ENCODE measurements at places on chromosomes 6 and 20.

GRCh38 chr6:19399406-19399805 is 437.8 kb upstream of the ID4 start:
- DNase-seq: no peak

DNA sequence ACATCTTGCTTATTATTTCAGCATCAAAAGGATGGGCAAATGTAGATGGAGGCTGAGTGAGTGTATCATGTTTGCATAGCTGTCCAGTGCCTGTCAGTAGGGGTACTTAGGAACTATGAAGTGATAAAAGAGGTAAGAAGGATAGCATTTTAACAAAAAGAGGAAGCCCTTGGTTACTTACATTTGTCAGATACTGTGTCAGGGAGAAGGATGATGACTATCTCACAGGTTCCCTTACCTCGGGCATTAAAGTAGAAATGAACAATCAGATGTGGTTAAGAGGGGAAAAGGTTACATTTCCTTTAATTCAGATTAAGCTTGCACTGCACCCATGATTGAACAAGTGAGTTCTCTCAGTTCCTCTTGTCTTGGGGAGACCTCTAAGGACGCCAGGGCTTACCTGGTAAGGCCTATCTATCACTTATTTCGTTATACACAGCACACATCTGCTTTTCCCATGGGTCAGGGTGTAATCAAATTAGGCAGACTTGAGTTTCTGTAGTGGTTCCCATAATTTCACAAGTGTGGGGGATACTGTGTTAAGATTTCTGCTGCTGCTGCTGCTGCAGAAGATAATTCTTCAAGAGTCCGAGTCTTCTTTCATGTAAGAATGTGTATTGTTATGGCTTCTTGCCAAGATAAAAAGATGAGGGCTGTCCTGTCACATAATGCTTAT is 4.5 kb downstream of the FOXO3 start:
- DNase-seq: no peak

DNA sequence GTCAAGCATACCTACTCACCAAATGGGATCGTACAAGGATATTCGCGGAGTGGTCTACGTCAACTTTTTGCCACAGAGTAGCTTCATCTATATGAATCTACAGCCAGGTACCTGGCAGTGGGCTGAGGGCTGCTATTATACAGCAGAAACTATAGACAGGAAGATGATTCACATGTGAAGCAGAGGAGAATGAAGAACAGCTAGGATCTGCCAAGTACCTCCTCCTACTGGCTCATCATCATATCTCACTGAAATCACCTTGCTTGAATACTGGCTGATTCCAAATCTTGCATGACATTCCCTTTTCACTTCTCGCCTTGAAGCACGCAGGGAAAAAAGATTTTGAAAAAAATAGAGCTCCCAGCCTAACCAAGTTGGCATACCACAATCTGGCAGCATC is 488.7 kb upstream of the NRSN1 start:
- no peak for DNase-seq

- DNase-seq: no peak
Measured at GRCh38 chr6:29602564-29603361, 17.8 kb downstream of the OR2H2 start.

DNA sequence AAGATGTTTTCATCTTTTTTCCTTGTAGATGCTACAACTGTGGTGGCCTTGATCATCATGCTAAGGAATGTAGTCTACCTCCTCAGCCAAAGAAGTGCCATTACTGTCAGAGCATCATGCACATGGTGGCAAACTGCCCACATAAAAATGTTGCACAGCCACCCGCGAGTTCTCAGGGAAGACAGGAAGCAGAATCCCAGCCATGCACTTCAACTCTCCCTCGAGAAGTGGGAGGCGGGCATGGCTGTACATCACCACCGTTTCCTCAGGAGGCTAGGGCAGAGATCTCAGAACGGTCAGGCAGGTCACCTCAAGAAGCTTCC is 101.5 kb downstream of the POPDC3 start:
- no peak for DNase-seq

DNA sequence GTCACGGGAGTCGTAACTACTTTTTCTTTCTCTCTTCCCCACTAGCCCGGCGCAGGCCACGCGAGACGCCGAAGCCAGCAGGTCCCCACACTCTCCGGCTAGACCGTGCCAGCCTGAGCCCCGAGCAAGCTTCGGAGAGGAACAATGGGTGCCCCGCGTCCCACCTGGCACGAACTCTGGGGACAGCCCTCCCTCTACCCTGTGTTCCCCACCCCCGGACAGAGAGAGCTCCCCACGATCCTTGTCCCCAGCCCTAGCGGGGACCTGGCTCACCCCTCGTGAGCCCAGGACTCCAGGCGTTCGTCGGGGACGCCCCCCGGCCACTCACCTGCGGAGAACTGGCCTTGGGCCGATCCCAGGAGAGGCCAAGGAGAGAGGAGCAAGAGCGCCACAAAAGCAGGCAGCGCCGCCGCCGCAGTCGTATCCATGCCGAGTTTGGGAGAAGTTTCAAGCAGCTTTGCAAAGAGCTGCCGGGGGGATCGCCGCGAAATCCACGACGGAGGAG is 416 bp downstream of the PTPRK start:
- no peak for DNase-seq

DNA sequence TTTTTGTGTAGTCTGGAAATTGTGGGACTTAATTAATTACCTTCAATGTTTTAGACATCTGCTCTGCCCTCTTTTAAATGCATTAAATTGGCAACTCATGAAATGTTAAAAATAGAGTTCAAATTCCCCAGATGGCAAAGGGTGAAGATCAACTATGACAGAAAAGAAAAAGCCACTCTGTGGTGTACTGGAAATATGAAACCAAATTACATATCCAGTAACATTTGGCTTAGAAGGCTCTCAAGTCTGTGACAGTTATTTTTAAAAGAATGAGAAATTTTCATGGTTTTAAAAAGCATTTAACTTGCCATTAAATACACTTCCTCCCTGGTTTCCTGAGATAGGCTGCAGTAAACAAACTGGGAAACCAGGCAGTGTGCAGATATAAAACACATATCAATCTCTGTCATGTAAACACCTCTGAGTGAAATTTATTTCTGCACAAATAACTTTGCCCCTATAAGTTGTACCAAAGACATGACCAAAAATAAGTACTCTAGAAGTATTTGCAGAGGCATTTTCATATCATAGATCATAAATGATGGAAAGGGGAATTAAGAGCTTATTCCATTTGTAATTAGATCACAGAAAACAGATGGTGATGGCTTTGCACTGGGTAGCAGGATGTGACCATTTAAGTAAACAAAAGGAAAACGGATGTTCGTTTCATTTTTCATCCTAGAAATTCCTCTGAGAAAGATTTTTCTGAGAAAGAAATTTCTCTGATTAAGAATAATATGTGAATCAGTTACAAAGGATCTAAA is 360.1 kb downstream of the SAMD5 start:
- no peak for DNase-seq

DNA sequence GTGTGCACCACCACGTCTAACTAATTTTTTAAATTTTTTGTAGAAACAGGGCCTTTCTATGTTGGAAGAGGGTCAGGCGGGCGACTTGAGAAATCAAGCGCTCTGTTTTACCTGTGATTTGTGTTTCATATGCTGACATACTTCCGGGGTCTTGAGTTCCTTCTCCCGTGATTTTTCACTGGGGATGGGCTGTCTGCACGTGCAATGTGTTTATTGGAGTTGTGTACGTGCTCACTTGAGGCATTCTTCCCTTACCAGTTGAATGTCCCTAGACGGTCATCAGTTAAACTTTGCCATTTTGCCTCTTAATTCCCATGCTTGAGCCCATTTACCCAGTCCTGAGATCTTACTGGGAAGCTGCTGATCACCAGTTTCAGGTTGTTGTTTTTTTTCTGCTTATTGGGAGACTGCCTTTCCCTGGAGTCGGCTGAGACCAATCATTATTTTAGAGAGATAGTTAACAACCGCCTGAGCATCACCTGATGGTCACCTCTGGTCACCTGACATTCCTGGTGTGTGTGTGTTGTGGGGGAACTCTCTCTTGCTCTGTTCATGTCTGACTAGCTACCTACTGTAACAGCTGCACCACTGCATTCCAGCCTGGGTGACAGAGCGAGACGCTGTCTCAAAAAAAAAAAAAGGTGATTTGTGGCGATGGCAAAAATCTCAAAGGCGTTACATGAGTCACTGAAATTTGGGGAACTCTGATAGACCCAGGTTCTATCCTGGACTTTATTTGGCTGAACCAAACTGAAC is 34.8 kb upstream of the NCOA3 start:
- DNase-seq: no peak

DNA sequence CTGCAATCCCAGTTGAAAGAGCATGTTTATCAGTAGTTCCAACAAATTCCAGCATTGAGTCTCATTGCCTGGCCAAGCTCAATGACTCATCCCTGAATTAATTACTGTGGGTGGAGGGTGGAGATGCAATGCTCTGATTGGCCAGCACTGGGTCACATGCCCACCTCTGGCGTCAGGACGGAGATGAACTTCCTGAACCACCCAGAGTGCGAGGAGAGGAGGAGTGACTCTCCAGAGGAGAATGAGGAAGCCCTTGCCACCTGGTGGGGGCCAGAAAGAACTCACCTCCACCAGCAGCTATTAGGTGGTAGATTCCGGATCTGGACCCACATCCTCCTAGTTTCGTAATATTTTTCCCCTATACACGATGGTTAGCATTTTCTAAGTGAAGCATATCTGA is 283.9 kb downstream of the TBC1D7 start:
- DNase-seq: peak; percentile 7

GRCh38 chr6:36120018-36120417 is 10.3 kb upstream of the MAPK13 start:
- no peak for DNase-seq

DNA sequence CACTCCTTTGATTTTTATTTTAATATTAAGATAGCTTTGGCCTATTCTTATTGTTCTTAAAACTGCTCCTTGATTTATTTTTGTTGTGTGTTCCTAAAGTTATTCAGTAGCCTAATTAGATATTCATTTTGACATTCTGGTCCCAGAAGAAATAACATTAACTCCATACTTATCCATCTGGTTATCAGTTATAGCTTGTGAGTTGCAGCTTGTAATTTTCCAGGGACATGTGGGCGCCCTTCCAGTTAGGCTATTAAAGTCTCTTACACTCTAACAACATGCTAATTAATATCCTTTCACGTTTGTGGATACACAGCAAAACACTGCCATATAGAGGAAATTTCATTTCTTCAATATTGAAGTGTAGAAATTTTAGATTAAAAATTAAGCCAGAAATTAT is 987.5 kb downstream of the HACE1 start:
- no peak for DNase-seq

DNA sequence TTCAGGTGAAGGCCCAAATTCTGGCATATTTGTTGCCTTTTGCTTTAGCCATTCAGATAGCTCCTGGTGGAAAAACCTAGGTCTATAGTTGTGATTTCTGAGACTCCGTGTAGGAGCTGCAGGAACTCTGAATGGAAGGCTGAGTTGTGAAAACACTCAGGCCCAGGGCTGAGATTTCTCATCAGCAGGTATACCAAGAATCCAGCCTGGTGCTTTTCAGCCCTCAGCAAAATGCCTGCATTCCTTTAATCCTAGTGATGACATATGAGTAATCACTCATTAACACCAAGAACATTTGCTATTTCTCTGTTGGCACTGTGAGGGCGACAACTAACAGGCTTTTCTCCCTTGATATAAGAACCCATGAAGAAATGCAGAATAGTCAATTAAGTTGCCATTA is 546.1 kb upstream of the MAN1A1 start:
- no peak for DNase-seq

DNA sequence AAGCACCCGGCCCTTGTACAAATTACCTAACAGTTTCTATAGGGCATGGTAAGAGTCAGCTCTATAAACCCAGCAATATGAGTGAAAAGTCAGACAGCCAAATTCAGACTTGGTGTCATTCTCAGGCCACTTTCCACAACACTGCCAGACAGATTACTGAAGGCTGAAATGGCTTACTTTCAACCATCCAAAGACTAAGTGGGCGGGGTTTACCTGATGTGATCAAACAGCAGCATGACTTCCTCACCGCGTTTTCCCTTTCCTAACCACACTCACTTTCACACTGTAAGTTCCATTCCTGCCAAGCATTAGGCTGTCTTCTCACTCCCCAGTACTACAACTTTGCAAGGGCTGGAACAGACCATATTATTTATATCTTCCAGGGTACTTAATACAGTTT is 85.9 kb downstream of the SMLR1 start:
- DNase-seq: no peak

DNA sequence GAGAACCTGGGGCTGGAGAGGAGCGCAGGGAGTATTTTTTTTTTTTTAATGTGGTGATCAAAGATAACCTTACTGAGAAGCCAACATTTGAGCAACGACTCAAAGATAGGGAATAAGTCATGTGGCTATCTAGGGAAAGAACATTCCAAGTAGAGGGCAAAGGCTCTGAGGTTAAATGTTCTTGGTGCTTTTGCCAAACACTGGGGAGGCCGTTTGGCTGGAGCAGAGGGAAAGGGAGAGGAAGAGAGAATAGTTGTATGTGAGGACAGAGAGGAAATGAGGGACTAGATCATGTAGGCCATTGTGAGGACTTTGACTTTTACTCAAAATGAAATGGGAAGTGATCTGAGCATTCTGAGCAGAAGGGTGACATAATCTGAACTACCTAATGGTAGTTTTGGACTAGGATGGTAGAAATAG is 27.8 kb downstream of the ACSS2 start:
- DNase-seq: no peak

GRCh38 chr6:135906542-135906941 is 55.0 kb downstream of the PDE7B start:
- peak; percentile 17 for DNase-seq

GRCh38 chr6:31614075-31614619 is 887 bp upstream of the AIF1 start:
- DNase-seq: no peak

DNA sequence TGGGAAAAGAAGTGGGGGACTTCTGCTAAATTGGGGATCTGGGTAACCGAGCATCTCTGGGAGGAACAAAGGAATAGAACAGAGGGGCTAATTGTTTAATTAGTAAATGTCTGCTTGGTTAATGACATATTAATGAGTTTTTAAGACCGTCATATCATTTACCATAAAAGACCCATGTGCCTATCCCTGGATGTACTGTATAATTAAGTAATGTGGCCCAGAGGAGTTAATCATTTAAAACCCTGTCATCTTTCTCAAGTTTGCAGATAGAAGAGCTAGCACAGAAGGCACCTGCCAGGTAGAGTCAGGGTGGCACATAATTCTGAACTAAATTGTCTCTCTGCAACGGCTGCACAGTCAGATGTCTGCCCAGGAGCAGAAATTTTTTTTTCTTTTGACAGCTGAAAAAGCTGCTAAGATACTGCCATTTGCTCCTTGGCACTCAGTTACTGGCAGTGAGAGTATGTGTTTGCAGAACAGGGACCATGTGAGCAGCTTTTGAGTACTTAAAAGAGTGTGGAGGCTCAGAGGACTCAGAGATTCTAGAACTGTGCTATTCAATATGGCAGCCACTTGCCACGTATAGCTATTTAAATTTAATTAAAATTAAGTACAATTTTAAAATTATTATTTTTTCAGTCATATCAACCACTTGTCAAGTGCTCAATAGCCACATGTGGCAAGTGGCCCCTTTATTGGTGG is 202.7 kb upstream of the SLC35B3 start:
- no peak for DNase-seq

GRCh38 chr6:151004383-151005024 is 139.0 kb downstream of the MTHFD1L start:
- peak; percentile 39 for DNase-seq
